ENCODE measurements at places on chromosomes 7 and 10.

DNA sequence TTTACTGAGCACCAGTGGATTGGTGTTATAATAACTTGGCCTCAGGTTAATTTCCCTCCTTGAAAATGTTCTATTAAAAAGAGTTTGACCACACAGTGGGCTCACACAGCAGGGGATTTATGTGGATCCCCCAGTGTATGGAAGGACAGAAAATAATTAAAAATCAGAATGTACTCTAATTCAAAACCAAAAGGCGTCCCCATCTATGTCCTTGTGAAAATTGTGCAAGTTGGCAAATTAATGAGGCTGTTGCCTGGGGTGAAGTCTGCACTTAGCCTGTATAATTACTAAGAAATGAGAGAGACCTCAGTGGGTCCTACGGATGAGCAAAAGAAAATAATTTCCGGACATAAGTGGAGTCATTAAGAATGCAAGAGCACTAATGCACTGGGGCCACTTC lies 31.1 kb downstream of the PIK3CG start:
- no peak for DNase-seq

DNA sequence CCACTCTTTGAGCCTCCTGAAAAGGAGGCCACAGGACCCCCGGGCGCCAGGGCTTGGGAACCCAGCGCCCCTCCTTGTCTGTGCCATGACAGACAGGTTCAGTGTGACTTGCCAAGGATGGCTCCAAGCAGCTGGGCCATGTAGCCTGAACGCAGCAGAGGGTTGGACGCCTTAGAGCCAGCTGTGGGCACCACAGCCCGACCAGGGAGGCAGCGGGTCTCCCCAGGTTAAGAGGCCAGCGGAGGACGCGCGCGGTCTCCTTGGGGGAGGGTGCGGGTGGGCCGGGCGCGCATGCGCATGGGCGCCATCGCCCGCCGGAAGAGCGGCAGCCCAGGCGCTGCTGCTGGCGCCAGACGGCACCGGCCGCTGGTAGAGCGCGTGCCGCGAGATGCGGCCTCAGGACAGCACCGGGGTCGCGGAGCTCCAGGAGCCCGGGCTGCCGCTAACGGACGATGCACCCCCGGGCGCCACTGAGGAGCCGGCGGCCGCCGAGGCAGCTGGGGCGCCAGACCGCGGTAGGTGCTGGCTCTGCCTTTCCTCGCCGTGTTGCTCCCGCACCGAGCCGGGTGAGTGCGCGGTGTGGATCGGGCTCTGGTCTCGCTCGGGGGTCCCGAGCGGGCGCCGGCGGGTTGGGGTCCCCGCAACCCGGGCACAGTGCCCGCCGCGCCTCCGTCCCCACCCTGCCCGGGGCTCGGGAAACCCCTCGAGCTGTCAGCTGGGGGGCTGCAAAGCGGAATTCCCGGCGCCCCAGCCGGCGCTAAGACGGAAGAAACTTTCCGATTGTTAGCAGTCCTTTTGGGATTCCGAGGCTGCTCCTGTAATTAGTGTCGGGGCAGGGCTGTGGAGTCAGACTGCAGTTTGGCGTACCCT lies at the start of gene SLC35G1:
TSS of gene SLC35G1 (plus strand) at position 333 of the 870 bp plus-strand sequence. CDS start at position 389, 56 bp downstream.
- DNase-seq = peak; percentile 77

- DNase-seq = no peak
Observed at GRCh38 chr7:77200542-77200941, 923 bp upstream of the FGL2 start.

DNA sequence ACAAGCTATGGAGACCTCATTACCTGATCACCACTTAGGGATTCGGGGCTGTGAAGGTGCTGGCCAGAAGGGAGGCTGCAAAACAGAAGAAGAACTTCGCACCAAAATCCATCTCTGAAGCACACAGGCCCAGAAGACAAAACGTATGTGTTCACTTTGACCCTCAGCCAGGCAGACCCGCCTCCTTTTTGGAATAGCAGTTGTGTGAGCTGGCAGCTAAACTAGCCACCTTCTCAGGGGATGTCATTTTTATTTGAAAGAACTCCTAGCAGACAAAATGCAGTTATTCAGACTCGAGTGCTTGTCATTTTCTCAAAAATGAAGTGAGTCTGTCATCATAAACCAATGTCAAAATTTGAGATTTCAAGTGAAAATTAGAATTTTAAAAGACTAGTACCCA lies 71.7 kb downstream of the TNS3 start:
- no peak for DNase-seq

DNA sequence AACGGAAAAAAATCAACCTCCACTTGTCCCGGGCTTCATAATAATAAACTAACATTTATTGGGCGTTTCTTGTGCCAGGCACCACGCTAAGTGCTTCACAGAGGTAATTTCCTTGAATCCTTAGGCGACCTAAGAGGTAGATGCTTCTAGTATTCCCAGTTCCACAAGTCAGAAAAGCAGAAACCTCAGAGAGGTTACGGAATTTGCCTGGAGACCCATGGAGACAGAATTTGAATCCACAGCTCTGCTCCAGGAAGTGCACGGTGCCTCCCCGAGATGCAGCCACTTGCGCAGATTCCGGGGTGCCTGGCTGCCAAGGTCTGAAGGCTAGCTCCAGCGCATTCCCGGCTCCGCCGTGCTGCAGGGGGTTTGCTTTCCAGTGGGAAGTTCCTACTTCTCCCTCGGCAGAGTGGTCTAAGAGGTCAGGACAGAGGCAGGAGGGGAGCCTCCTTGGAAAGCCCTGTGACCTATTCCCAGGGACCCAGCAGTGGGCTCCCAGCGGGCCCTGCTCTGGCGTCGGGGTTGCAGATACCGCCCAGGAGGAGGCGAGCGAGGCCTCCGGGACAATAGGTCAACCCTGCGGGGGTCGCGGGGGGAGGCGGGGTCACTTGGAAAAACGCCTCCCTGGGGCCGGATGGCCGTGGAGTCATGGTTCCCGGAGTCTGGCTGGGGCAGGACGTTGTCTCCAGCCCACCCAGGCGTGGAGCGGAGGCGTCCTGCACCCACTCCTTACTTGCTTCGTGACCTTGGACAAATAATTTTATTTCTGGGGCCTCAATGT lies 10.1 kb upstream of the NKX2-3 start:
- peak; percentile 92 for DNase-seq
